ENCODE measurements at places on chromosomes 7 and 10.

DNA sequence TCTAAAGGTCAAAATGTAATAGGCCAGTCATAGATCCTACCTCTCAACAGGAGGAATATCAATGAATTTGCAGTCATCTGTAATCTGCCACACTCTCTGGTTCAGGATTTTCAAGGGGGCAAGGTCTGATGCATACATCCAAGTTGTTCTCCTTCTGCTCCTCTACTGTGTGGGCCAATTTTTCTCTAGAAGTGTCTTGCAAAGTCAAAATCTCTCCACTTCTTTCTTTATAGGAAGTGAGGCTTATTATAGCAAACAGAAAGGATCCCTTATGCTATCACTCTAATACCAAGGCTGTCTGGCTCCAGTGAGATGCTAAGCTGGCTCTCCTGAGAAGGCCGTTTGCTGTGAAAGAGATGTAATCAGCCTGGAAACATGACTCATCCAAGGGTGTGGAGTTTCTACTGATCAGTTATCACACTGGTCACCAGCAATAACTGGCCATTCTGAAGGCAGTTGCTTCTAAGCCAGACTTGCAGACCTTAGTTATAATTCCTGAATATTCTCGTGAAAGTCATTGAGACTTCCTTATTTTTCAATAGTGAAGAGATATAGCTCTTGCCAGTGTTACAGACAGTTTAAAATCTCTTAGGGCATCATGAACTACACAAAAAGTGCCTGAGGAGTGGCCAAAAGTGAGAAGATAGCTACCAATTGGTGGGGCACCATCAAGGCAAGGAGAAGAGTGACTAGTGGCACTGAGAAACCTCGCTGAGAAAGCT is 43.2 kb upstream of the LRGUK start:
- no peak for DNase-seq

- no peak for DNase-seq
Observed at GRCh38 chr10:52818019-52818418, 45.4 kb upstream of the MBL2 start.

- DNase-seq: no peak
Observed at GRCh38 chr10:35707642-35708425, 65.7 kb upstream of the FZD8 start.

- no peak for DNase-seq
Observed at GRCh38 chr10:104351061-104351702, 2.5 kb upstream of the CFAP58 start.

- DNase-seq: no peak
Observed at GRCh38 chr10:97718659-97719142, 5.2 kb downstream of the MARVELD1 start.

DNA sequence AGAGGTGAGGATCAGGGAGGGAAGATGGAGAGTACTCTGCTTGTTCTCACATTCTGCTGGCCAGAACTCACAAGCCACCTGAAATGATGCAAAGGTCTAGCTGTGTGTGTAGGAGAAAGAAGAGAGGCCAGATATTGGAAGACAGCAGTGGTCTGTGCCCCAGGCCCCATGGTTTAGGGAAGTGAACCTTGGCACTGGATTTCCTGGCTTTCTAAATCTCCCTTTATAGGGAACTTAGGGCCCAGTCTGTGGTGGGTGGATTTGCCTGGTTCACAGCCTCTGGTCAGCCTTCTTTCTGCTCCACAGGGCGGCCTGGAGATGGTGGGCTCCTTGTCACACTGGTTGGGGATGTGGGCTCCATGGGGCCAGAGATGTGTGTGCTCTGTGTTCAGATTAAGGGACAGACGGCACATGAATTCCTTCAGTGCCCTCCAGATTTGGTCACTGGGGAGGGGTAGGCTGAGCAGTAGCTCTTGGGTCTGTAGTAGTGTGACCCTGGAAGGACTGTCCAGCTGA is 9.5 kb upstream of the SH2D4B start:
- no peak for DNase-seq

DNA sequence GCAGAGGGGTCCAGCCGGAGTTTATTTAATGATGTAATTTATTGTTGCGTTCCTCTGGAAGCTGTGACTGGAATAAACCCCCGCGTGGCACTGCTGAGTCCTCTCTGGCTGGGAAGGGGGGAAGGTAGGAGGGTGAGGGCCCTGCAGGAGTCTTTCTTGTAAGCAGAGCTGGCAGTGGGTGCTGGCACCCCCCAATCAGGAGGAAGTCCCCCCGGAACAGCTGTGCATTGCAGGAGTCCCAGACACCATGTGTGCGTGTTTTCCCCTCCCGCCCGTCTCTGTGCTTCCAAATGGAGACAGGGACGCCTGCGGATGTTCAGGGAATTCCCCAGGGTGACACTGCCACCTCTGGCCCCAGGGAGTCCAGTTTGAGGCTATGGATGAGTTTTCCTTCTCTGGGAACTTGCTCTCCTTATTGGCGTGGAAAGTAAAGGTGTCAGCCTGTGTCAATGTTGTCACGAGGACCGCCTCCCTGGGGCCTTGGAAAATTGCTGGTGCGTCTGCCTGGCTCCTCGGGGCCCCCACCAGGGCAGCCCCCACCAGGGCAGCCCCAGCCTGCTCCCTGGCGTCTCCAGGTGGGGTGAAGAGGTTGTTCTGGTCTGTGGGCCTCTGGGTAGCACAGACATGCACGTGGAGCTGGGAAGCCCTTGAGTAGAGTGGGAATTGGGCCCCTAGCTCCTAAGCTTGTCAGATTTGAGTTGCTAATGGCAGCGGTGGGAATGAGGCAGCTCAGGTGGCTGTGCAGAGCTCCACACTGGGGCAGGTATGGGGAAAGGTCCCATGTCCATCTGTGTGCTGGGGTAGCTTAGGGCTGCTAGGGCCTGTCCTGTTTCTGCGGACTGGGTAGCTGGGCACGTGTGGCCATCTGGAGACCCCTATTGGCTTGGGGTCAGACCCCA is 2.7 kb downstream of the FZD9 start:
- no peak for DNase-seq

DNA sequence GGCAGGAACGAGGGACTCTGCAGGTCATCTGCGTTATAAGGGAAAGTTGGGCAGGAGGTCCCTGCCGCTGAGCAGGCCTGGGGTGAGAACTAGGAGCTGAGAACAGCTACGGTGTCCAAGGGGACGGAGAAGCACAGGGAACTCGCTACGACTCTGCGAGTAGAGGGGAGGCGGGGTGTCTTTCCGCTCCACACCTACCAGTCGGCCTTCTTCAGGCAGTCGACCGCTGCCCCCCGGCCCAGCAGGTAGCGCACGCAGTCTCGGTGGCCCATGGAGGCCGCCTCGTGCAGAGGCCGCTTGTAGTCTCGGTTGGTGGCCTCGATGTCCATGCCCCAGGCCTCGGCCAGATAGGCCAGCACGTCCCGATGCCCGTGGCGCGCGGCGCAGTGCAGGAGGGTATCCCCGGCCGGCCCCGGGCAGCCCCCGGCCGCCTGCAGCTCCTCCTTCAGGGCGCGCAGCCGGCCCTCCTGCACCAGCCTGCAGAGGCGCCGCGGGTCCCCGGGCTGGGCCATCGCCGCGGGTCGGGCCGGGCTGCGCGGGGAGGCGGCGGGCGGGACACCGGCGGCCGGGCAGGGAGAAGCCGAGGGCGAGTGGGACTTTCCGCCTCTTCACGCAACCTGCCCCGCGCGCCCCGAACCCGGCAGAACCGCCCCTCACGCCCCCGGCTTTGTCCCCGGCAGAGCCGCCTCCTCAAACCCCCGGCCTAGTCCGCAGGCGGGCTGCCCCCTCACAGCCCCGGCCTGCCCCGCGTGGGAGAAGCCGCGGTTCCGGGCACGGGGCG is 660 bp downstream of the ANKRD16 start:
- peak; percentile 58 for DNase-seq

DNA sequence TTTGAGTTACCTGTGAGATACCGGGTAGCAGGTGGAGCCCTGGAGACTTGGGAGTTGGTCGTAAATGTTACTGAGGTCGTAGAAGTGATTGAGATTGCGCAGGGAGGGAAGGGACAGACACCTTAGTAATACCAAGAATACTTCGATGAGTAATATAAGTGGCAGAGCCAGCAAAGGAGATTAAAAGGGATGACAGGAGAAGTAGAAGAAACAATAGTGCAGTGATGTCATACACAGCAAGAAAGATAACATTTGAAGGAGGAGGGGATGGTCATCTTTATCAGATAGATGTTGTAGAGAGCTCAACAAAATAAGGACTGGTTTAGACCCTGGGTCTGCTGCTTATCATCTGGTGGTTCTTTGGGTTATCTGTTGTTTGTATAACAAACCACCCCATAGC is 5.0 kb downstream of the BCCIP start:
- no peak for DNase-seq

- no peak for DNase-seq
Observed at GRCh38 chr10:94858005-94858404, 80.5 kb upstream of the CYP2C9 start.

DNA sequence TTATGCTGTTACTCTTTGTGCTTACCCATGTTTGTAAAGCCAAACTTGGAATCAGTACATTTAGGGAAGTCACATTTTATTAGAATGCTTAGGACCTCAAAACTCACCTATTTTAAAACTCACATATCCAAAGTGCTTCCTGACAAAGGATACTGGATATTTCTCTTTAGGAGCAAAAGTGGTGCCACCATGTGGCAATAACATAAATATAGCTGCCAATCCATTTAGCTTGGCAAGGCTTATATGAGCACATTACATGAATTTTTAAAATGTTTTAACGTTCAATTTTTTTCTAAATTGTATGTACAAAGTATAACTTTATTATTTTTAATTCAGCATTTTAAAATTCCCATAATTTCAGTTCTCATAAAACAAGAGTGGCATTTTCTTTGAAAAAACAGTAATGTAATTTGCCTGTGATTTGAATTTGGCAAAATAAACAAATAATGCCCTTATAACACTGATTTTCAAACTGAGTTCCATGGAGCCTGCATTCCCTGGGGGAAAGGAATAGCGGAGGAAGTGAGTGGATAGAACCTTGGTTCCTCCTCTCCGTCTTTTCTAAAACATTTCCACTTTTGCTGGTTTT is 75.4 kb downstream of the HDAC9 start:
- DNase-seq: no peak

GRCh38 chr7:138970952-138971351 is 10.2 kb downstream of the KIAA1549 start:
- DNase-seq: no peak

DNA sequence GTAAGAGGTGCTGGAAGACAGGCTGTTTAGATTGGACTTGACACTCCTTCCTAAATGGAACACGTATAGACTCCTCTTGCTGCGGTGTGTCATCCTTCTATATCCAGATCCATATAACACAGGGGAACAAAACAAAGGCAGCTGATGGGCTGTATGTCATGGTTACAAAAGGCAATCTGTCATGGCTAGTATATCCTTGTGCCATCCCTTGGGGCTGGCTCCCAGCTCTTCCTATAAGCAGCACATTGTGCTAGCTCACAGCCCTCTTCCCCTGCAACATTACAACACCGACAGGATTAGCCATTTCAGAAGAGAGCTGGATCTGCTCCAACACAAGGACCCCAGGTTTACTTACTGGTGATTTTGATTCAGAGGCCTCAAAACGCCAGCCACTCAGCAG is 15.3 kb downstream of the LIPK start:
- no peak for DNase-seq

DNA sequence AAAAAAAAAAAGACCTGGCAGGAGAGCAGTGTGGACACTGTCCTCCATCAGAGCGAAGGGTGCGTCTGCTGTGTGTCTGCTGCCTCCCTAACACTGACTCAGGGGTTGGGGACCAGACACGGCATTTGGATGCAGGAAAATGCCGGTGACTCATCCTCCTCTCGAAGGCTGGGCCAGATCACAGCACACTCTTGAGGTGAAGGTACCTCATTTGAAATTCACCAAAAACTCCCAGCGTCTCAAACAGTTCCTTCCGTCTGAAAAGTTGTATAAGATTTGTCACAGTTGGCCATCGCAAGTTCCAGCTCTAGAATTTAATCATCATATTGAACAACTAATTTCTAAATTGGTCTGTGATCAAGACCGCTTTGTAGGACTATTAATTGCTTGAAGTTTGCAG is 118.1 kb upstream of the LYZL2 start:
- no peak for DNase-seq

DNA sequence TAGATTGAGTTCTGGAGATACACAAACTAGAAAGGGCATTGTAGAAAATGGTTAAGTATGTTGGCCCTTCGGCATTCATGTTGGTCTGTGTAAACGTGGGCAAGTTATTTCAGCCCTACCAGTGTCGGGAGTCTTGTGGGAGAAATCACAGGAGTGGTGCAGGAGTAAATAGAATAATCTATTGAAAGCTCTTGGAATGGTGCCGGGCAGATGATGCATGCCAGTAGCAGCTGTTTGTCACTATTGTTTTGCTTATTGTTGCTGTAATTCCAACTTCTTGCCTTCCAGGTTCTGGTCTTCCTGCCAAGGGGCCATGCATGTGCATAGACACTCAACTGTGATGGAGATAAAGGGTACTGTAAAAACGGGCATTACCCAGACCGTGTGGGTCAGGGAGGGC is 259.4 kb downstream of the CAMK1D start:
- no peak for DNase-seq
